AG08396 (cell line): ENCODE measurements at places on chromosomes 6 and 20.

DNA sequence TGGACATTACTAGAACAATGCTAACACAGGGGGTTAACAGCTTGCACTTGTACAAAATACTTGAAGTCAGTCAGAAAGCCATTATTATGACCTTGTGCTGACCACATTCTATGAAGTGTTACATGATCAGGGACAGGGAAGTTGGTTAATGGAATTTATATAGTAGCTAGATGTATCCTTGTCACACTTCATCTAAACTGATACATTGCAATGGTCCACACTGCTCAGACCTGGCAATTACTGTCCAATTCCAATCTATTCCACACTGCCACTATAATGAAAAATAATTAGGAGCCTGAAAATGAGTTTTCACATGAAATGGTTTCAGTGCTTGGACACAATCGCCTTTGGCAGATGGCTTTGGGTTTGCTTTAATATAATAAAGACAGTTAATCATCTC lies 850.8 kb downstream of the EPHA7 start:
- DNase-seq, result no peak

- DNase-seq, result no peak
Observed at GRCh38 chr20:38207621-38208020, 42.6 kb upstream of the TGM2 start.

- peak; percentile 84 for DNase-seq
Observed at GRCh38 chr6:7108964-7109836, 1.4 kb downstream of the RREB1 start.

DNA sequence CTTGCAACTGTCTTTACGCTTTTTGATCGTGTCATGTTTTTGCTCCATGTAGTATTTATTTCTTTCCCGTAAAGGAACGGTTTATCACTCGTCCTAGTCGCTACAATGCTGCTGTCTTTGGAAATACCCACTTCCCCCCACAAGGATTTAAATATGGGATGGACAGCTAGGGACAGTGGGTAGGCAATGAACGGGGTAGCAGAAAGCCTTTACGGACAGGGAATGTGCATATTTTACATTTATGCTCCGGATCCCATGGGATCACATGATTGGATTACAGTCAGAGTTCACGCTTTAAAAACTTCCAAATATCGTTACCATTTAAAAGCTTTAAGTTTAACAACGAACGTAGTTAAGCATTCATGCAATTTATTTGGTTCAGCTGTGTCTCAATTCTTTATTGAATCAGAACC lies 1.2 kb downstream of the HIVEP1 start:
- no peak for DNase-seq

DNA sequence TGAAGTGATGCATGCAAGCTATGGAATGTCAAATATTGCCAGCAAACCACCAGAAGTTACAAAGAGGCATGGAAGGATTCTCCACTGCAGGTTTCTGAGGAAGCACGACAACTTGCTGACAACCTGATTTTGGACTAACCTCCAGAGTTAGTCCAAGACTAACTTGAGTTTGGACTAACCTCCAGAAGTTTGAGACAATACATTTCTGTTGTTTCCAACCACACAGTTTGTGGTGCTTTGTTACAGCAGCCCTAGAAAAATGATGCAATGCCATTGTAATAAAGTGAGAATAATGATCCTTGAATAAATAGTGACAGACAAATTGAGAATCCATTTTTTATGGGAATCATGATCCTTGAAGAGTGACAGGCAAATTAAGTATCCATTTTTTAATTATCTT lies 169.9 kb upstream of the HDDC2 start:
- no peak for DNase-seq

GRCh38 chr6:5990786-5991185 lies 15.9 kb downstream of the NRN1 start:
- DNase-seq, result no peak

- no peak for DNase-seq
Observed at GRCh38 chr6:103018426-103018825, 1624.9 kb downstream of the GRIK2 start.

DNA sequence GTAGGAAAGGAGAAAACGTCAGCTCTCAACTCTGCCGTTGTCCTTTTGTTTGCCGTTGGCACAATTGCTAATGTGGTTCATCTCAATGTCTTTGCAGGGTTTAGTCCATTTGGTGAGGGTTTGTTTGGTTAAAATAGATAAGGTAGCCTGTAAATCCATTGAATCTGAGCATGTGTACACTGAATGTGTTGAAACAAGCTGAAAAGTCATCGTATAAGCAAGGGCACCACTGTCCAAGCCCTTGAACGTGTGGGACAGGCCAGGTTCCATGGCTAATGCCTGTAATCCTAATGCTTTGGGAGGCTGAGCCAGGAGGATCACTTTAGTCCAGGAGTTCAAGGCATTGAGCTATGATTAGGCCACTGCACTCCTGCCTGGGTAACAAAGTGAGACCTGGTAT lies 224.7 kb upstream of the PLCB4 start:
- no peak for DNase-seq

DNA sequence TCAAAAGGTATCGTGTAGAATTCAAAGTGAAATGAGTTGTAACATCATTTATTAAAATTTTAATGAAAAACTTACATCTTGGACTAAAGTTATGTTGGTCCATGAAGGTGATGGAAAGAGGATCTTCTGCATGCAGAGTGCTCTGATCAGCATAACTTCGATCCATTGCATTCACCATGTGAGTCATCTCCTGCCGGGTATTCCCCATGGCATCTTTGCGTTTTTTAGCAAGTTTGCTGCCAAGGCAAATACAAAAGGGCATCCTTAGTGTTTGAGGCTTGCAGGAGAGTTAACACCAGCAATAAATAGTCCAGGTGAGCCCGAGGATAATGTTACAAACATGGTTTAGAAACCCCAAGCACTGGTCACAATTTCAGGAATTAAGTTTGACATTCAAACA lies 104.2 kb upstream of the THEMIS start:
- DNase-seq, result no peak

GRCh38 chr20:474581-474980 lies 12.2 kb upstream of the TBC1D20 start:
- DNase-seq, result no peak

DNA sequence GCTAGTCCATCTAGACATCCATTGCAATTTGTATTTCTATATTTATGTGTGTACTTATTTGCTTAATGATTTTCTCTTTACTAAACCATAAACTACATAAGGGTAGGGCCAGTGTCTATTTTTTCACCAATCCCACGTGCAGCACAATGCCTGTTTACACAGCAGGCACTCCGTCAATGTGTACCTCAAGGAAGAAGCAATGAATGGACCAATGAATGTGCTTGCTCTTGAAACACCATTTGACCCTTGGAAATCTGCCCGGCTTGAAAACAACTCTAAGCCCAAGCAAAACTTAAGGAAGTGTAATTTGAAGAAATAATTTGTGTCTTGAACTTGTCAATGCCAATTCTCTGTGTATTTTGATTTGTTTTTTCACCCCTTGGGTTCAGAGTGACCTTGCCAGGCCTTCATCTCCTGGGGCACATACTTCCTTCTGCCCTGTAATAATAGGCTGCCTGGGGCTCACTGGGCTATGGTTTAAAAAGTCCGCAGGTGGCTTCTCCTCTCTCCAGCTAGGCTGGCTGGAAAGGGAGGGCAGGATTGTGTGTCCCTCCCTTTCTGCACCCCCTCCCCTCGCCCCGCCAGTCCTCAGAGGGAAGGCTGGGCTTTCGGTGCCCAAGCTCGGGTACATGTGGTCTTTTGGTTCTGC lies 140.8 kb upstream of the ARMC2 start:
- DNase-seq, result no peak

DNA sequence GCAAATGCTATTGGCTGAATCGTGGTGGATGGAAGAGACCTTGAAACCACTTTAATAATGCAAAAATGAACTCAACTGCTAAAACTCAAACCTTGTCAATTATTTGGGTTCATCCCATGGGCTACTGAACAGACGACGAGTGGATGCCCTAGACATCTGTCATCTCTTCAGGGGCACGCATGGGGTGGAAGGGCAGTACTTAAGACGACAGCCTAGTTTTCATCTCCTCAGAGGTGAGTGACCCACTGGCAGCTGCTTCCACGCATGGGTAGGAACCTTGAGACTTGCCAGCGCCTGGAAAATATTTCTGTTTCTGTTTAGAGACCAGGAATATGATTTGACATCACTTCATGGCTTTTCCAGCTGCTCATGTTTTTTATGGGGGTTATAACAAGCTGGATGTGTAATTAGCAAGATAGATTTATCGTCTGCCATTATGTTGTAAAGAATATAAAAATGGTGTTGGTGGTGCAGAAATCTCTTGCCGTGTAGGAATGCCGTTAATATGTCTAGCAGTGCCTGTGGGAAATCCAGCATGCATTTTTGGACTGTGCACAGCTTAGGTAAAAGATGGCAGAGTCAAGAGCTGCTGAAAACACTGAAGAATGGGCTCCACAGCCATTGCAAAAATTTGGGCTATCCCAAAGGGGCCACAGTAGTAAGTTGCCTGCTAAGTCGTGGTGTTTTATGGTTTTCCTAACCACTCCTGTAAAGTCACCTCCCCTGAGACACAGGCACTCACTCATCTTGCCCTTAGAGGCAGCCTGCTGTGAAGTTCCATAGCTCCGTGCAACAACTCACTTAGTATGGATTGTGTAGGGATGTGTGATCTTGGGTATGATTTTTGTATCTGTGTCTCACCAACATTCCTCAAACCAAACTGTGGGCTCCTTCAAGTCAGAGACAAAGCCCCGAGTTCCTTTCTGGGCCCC lies 203.3 kb downstream of the EYA2 start:
- no peak for DNase-seq

DNA sequence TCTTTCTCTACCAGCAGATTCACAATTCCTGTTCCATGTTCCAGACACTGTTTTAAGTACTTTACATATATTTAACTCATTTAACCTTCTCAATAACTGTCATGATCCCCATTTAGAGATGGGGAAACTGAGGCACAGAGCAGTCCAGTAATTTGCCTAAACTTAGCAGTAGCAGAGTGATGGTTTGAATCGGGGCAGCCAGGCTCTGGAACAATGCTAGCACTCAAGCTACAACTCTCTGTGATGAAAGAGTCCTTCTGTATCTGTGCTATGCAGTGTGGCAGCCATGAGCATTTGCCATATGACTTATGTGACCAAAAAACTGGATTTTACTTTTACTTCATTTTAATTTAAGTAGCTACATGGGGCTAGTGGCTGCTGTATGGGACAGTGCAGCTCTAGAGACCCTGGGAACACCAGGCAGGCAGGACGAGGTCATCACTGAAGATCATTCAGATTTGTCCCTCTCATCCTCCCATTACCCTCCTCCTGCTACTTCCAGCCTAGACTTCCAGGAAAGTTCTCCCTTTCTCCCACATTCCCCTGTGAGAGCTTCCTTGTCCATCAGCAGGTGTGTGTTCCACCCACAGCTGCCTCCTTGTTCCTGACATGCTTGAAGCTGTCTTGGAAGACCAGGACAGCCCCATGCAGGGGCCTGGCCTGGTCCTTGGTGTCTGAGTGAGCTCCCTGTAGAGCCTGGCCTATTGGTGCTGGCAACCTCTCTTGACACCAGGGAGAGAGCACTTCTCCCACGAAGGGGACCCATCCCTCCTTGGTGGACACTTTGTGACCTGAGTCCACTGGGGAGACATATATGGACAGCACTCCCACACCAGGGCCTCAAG lies 157.0 kb downstream of the MRPL14 start:
- no peak for DNase-seq

DNA sequence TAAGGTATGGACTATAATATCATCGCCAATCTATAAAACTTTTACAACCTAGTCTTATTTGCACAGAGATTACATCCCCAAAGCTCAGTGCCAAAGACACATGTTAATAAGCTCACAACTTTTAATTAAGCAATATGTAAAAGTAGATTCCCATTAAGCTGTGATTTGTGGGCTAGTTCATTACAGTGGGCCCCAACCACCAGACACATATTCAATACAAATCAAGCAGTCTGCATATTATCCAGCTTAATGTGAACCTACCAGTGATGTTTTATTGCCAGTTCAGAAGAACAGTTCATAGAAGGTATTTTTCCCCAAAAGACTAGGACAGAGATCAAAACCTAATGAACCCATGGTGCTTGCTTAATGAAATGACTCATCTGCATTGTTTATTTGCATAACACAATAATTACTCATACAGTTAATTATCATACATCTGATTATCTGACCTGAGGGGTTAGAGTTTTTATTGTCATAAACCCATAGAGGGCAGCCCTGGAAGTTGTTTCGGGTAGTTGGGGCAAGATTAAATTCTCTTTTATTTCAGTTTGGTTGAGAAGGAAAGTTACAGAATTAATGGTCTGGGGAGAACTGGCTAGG lies 831.0 kb downstream of the TFAP2A start:
- no peak for DNase-seq

GRCh38 chr6:6008648-6009421 lies 2.1 kb upstream of the NRN1 start:
- peak; percentile 85 for DNase-seq

GRCh38 chr6:28838289-28838633 lies 85.5 kb downstream of the TRIM27 start:
- no peak for DNase-seq

DNA sequence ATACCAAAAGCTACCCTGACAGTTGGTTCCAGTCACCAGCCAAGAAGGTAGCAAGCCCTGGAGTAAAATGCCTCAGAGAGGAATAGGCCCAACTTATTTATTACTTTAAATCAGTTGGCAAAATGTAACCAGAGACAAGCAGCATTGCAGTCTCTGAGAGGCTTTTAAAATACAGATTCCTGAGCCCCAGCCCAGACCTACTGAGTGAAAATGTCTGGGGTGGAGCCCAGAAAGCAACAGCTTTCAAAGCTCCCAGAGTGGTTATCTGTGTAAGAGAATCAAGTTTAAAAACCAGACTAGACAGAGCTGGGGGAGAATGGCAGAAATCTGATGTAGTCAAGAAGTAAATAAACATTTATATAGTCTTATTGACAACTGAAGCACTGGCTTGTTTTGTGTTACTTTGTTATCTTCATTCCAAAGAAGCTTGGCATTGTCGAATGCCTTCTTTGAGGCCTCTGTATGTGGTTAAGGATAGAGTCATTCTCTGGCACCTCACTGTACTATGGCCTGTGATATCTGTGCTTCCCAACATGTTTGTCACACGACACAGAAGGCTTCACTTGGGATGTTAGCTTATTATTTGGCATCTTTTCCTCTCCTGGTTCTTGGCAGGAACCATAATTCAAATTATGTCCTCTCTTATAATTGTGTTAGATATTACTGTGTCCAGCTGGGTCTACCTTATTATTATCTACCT lies 313.5 kb downstream of the SLC35F1 start:
- no peak for DNase-seq

- DNase-seq, result peak; percentile 13
Observed at GRCh38 chr6:111781041-111781708, 92.1 kb downstream of the FYN start.

- no peak for DNase-seq
Observed at GRCh38 chr6:64817525-64817924, 889.5 kb downstream of the EYS start.

GRCh38 chr6:47187893-47188587 lies 121.7 kb downstream of the TNFRSF21 start:
- no peak for DNase-seq

GRCh38 chr6:91358986-91359385 lies 772.1 kb upstream of the MAP3K7 start:
- no peak for DNase-seq

DNA sequence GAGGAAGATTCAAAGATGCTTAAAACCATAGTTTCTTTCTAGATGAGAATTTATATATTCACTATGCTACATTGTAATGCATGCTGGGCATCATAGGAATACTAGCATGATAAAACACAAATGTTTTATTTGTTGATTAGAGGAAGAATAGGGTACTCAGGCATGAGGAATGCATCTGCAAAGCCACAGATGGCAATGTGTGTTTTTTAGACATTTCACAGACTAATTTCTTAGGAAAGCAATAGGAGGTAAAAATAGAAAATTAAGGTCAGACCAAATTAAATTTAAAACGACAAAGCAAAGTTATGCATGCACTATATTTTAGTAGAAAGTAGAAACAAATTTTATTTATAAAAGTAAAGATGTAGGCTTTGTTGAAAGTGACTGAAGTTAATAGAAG lies 2.1 kb downstream of the TTK start:
- no peak for DNase-seq
